ENCODE measurements at places on chromosomes 4 and X.

DNA sequence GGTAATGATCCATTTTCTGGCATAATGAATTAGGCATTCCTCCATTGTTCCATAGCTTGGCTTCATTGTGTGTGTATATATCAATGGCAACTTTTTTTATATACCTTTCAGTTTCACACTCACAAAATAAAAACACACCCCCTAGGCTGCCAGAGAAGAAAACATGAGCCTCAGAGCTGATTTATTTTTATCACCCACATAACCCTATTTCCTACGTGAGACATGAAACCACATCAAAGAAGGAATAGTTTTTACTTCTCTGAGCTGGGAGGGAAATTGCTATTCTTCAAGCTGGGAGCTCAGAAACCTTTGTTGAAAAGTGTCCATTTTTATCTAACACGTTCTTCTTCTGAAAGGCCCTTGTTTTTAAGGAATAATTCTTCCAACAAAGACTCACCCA is 126.7 kb upstream of the RAI2 start:
- no peak for DNase-seq

- no peak for DNase-seq
Measured at GRCh38 chrX:3521396-3521795, 174.9 kb upstream of the MXRA5 start.

DNA sequence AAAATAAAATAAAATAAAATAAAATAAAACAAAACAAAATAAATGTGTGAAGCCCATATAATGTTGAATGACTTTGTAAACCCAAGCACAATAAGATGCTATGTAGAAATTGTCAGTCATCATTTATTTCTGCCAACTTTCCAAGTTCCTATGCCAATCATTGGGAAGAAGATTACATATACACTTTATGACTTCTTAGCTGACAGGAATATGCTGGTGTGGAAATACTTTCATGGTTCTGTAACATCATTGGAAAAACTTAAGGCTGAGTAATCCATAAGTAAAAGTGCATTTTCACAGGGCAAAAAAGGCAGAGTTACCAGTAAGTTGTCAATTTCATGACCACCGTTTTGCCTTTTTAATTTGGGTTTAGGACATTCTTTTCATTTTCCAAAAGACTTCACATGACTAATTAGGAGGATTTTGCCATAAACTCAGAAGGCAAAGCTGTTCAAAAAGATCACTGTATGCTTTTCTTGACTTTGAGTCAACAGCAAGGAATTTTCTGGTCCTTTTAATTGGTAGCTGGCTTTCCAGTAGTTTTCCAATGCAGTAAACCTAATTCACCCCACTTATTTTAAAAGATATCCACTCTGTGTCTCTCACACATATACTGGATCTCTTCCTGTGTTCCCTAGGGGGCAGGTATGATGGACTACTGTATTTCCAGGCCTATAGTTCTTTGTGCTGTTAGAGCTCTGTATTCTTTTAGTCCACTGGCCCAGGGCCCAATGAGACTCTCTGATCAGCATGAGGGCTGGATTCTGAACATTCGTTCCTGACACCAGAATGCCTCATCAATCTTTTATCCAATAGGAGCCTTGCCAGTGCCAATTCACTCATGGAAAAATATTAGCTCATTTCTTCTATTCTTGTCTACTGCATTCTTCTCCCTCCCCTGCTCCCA is 26.2 kb upstream of the SCRG1 start:
- DNase-seq, result no peak

GRCh38 chrX:9340598-9341290 is 124.1 kb upstream of the TBL1X start:
- DNase-seq, result no peak

DNA sequence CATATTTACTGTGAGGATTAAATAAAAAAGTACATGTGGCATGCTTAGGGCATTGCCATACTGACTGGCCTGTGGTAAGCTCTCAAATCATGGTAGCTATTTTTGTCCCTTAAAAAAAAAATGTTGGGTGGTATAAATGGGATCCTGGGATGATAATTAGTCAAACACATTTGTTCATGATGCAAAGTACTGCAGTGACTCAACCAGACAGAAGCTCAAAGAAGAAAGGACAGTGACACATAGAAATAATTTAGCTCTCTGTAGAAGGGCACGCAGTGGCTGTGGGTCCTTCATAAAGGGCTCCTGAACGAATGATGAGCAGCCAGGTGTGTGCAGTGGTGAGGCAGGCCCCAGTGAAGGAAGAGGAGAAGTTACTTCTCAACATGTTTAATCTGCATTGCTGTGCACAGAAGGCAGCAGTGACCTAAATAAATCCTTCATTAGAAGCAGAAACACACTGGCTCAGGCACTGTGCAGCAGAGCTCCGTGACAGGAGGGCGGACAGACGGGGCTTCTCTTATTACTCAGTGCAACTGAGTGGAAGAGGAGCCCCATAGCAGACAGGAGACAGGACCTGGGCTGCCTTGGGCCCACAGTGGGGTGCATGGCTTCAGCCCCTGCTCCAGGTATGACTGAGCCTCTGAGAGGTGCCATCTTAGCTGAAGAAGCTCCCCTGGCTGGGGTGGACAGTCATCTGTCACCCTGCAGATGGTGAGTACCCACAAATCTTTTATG is 20.3 kb downstream of the HS3ST1 start:
- DNase-seq, result peak; percentile 46

DNA sequence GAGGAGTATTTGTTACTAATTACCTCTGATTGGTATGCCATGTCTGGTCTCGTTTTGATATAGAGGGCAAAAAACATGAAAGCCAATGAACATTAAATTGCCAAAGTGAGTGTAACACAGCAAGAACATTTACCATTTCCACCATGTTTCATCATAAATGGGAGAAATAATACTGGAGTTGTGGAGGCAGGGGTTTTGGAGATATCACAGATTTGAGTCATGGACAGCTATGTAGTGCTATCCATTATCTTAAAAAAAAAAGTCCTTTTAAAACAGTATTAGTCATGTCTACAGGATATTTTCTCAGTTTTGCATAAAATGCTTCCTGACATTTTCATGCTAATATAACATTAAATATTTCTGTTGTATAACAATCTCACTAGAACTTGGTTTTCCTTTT is 301.2 kb downstream of the IL1RAPL1 start:
- DNase-seq, result no peak

GRCh38 chr4:122673252-122673651 is 52.4 kb upstream of the IL21 start:
- DNase-seq, result no peak

GRCh38 chr4:101357751-101358150 is 10.4 kb upstream of the PPP3CA start:
- no peak for DNase-seq

- DNase-seq, result no peak
Measured at GRCh38 chr4:54525602-54526001, 132.2 kb upstream of the KIT start.

DNA sequence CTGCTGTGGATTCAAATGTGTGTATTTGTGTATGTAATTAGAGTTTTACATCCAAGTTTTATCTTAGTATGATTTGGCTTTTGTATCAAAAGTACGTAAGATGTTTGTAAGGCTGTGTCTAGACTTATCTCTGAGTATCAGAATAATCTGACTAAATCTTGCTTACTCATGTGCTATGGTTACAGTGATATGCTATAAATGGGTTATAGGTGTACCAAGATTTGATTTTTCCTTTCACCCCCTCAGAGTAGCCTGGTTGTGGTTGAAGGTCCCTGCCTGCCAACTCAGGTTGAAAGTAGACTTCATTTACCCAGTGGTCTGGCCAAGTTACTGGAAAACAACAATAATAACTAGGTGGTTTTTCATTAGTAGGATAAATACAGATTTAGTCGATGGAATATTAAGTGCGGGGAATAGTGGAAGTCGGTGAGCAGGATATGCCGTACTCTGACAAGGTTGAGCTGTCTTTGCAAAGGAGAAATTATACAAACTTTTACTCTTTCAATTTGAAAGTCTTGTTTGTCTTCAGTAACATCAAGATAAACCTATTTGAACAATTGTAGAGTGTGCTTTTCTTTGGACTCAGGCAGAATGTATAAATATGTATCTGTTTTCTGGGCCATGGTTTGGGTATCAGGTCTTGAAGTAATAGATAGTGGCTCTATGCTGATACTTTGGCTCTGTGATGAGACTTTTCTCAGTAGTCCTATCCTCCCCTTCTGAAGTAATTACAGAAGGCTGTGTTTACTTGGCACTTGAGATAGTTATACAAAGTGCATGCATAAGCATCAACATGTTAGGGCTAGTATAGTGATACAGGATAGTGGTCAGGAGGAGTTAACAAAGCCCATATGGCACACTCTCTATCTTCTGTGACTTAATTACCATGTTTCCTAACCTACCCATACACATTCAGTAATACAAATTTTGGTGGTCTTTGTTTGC is 23.7 kb downstream of the BMP2K start:
- no peak for DNase-seq
